Stimulated activated naive CD4-positive, alpha-beta T cell (primary cell): ENCODE measurements at places on chromosomes 7 and 10.

- no peak for DNase-seq
These were observed 172.2 kb downstream of the HERPUD2 start for GRCh38 chr7:35522697-35523096.

DNA sequence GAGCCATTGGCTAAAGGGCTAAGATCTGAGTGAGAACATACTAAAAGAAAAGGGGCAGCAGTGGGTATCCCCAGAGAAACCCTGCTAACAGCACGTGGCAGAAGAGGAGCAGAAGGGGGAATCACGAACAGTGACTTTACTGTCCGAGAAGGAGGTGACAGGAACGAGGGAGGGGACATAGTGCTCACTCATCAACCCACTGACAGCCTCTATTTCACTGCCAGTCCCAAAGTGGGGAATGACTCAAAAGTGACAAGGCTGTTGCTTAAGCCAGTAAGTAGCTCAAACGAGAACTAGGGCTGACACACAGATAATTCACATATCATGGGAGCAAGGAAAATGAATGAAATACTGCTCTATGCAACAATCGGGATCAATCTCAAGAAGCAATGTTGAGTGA is 92.7 kb downstream of the RSU1 start:
- DNase-seq, result no peak

GRCh38 chr10:133151543-133151972 is 8.5 kb upstream of the KNDC1 start:
- no peak for DNase-seq

- DNase-seq, result peak; percentile 41
These were observed at the start of gene RAB19 for GRCh38 chr7:140403878-140404564. Gene RAB19, plus strand, starts transcription at chr7:140404058. Its CDS starts 3,589 bp downstream, at chr7:140407647.

- DNase-seq, result no peak
These were observed 4.0 kb upstream of the LEP start for GRCh38 chr7:128236924-128237586.

- DNase-seq, result peak; percentile 35
These were observed 44.5 kb upstream of the ACBD5 start for GRCh38 chr10:27285093-27285492.

GRCh38 chr7:136652635-136653370 is 215.6 kb upstream of the CHRM2 start:
- no peak for DNase-seq

DNA sequence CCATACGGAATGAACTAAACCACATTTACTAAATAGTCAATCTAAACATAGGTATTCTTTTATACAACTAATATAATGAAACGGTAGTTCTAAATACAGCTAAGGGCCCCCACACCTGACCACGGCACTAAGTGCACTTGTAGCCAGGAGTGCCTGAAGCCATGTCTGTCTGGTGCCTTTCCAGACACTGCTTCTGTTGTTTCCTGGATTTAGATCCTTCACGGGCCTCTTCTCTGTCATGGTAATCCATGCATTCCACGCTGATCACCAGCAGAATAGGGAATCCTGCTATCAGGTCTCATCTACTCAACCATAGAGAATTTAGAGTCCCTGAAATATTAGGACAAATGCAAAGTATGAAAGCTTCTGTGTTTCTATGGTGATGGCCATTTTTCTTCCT is 37.8 kb downstream of the OSBPL3 start:
- DNase-seq, result no peak

- DNase-seq, result no peak
These were observed 304.6 kb downstream of the KLF6 start for GRCh38 chr10:3480281-3480989.

- DNase-seq, result no peak
These were observed 326.2 kb upstream of the POT1 start for GRCh38 chr7:125255810-125256209.

DNA sequence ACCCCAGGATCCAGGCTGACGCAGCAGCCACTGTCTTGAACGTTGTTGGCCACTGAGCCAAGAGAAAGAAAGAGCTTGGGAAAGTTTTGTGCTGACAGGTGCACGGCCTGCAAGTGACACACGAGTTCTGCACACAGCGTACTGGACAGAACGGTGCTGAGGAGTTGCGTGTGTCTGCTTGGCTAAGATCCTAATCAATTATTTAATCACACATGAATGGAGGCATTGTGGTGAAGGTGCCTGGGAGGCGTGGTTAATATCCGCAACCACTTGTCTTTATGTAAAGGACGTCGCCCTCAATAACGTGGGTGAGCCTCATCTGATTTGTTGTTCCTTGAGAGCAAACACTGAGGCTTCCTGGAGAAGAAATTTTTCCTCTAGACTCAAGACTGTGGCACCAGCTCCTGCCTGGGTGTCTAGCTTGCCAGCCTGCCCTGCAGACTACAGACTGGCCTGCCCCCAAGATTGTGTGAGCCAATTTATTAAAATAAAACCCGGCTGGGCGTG is 16.6 kb upstream of the GNA12 start:
- DNase-seq, result no peak

GRCh38 chr10:124350806-124351205 is 67.9 kb downstream of the OAT start:
- no peak for DNase-seq

DNA sequence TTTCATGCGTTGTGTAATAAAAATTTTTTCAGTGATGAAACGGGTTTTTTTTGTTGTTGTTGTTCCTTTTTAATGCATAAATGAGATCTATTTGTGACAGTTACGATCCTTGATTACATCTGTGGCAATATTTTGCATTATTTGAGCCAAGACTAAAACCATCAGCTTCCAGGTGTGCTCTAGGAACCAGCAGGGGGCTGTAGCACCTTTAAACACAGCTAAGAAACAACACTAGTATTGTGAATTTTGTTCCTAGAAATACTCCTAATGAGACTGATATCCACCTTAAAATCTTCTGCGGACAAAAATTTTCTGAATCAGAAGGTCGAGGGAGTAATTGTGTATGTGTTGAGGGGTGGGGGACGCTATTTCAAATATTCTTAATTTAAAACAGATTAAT is 52.6 kb downstream of the FGFBP3 start:
- no peak for DNase-seq

GRCh38 chr7:157832421-157832820 is 495.6 kb downstream of the DNAJB6 start:
- DNase-seq, result no peak

DNA sequence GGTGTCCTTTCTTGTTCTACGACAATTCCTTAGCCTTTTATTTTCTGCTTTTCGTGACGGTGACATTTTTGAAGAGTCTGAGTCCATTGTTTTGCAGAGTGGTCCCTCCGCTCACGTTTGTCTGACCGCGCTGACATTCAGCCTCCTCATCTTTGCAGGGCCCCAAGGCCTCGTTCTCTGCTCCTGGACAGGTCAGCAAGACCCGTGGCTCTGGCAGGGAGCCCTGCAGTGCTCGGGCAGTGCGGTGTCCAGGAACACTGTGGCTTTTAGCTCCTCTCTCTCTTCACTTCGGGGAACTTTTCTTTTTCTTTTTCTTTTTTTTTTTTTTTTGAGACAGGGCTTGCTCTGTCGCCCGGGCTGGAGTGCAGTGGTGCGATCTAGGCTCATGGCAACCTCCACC is 142.5 kb downstream of the DNAJB6 start:
- no peak for DNase-seq

GRCh38 chr7:150396851-150397260 is 17.7 kb downstream of the ZNF775 start:
- no peak for DNase-seq

GRCh38 chr10:30433306-30433729 is 666 bp upstream of the MAP3K8 start:
- DNase-seq, result no peak

GRCh38 chr10:67770537-67770936 is 67.5 kb downstream of the DNAJC12 start:
- DNase-seq, result no peak

DNA sequence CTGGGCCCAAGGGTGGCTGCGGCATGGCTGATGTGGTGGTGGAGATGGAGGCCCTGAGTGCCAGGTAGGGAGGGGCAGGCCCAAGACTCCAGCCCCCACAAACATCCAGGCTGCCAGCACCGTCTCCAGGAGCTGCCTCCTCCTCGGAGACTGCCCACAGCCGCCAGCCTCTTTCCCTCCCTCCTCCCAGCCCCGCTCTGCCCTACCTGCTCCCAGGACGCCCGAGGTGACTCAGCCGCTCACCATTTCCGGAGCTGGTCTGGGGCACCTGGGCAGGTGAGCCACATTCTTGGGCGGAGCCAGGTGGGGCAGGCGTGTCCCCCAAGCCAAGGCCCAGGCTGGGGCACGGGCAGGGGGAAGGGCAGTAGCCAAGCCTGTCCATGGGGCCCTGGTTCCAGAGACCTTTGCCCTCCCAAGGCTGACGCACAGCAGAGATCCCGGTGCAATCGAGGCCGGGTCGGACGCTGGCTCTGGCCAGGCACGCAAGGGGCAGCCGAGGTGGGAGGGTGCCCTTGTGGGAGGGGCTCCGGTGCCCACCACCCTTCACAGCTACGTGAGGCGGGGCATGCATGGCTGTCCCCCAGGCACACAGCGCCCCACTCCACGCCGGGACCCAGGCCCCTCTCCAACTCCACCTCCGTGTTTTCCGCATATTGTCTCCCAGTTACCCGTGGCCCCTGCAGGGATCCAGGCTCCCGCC is 8.8 kb downstream of the ADAP1 start:
- no peak for DNase-seq

DNA sequence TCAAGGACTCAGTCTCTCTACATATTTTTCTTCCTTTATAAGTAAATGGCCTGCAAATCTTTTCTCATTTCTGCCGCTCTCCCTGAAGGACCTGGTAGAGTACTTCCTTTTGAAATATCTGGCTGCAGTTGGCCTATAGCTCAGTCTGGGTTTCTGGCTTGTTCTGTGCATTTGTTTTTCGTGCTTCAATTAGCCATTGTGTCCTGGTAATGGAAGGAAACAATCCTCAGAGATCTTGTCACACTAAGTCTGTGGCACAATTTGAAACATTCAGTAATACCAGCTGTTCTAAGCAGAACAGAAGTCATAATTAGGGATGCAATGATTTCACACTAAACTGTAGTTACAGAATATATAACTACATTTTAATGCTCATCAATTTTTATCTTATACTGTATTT is 545.0 kb downstream of the NRG3 start:
- no peak for DNase-seq

DNA sequence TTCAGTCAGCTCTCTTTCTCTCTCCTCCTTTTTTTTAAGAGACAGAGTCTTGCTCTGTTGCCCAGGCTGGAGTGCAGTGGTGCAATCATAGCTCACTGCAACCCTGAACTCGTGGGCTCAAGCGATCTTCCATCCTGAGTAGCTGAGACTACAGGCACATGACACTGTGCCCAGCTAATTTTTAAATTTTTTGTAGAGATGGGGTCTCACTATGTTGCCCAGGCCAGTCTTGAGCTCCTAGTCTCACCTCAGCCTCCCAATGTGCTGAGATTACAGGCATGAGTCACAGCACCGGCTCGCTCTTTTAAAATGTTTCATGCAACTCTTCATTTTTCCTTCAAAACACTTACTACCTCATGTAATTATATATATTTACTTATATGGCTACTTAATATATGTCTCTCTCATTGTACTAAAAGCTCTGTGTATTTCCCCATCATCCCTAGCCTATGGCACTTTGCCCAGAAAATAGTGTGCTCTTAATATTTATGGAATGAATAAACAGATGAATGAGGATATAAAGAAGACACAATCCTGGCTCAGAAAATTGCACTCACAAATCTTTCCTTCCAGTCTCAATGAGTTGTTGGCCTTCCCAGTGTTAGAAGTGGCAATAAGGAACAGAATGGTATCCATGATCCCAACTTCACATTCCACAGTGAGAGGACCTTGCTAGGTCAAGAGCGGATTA is 33.9 kb downstream of the EBLN1 start:
- DNase-seq, result no peak

DNA sequence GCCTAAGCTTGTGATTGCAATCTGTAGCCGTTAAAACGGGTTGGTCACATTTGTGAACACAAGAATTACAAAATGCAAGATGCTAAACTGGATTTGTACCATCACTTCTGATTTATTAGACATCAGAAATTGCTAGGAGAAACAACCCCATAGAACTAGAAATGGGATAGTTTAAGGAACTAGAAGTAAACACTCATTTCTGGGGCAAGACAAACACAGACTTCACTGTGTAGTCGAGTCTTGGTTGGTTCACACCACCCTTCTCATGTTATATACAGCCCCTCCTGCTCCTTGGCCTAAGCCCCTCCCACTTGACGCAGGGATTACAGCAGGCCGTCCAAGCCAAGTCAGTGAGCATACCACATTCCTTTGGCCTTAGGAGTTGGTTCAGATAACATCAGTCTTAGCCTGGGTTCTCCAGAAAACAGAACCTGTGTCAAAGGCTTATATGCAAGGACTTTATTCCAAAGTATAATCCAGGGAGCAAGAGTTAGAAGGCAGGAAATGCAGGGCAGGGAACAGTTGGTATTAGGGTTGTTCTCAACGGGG is 2.0 kb upstream of the NRAP start:
- no peak for DNase-seq

DNA sequence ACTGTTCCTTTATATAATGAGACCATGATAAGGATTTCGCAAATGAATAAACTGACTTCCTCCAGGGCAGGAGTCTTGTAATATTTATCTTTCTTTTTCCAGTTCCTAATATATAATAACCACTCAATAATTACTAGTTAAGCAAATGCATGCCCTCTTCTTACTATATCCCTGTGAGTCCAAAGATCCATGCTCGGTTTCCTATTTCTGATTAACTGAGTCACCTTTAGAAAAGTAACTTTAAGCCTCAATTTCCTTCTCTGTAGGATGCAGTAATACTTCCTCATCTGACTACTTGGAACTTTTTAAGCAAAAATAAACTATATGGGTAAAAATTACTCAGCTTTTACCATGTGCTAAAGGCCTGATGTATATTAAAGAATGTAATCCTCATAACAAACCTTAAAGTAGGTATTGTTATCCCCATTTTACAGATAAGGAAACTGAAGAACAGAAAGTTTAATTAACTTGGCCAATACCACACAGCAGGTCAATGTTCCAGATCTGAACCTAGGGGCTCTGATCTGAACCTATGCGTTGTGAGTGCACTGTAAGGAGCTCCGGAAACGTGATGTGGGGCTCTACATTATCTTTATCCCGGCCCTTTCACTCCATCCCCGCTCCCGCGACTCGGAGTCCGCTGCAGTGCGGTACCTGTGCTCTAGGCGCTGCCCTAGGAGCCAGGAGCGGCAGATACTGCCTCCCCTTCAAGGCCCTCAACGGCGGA is 458 bp downstream of the COX15 start:
- no peak for DNase-seq
